ENCODE measurements at places on chromosomes 16 and 17.

DNA sequence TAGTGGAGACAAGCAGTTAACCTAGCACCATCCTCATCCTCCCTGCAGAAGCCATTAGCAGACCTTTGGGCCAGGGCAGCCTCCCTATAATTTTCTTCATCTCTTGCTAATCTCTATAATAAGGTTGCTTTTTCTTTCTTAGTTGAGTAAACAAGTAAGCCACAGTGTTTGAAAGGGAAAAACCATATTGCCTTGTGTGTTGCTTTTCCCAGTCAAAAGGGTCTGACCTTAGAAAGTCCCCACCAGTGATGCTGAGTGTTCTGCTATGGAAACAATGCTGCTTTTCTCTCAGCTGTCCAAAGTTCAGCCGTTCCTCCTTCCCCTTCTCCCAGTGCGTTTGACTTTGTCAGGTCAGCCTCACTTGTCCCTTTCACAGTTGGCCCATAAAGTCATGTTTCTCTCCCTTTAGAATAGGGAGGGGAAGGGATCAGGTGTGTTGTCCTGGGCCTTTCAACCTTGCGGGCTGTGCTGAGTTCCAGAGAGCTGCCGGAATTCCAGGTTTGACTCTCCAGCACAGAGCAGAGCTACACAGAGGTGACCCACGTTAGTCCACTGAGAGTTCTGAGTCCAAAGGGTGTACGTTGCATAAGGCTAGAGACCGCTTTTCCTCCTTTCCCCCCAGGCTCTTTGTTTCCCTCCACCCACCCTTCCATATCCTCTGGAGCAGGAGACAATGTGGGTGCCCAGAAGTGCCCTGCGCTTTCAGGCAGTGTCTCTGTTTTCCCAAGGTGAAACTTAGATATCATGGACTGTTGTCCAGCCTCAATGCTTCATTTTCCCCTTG lies 15.9 kb upstream of the CLEC18C start:
- no peak for DNase-seq

DNA sequence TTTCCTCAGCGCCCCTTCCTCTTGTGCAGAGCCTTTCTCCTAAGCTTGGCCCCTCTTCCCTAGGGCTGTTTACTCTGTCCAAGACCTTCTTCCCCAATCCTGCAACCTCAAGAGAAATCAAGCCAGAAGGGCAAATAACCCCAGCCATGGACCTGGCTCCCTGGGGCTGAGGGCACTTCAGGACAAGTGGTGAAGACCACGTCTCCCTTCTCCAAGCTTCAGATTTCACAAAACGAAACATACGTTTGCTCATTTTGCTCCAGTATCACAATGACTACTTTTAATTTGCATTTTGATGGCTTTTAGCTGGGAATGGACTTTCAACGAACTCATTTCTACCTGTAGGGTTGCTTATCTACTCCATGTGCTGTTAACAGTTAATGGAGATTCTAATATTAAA lies 139.8 kb upstream of the CACNG5 start:
- DNase-seq = no peak

- no peak for DNase-seq
Measured at GRCh38 chr17:18027280-18027679, 11.7 kb downstream of the ATPAF2 start.

DNA sequence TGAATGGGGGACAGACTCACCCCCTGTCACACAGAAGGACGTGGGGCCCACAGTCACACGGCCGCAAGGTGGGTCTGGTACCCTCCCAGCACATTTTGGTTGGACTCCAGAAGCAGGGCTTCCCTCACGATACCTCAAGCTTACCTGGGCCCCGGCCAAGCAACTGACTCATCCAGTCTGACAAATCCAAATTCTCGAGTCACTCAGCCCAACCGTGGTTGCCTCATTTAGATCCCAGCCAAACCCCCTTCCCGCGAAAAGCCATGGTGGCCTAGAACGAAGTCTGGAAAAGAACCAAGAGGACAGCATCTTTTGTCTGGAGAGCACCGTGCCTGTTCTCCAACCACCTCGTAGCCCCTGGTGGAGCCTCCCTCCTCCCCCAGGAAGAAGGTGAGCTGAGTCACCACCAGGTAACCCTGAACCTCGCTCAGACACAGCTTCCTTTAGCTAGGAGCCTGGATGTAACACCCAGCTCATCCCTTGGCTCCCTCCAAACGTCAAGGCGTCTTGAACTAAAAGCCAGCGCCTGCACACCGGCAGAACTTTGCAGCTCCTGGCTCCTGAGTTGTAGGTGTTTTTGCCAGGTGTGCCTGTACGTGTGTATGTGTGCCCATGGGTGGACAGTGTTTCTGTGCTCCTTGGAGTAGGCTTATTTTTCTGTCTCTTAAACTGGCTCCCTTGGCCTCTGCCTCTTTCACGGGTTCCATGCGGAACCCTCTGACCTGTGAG lies 78.9 kb downstream of the CMIP start:
- DNase-seq = no peak

DNA sequence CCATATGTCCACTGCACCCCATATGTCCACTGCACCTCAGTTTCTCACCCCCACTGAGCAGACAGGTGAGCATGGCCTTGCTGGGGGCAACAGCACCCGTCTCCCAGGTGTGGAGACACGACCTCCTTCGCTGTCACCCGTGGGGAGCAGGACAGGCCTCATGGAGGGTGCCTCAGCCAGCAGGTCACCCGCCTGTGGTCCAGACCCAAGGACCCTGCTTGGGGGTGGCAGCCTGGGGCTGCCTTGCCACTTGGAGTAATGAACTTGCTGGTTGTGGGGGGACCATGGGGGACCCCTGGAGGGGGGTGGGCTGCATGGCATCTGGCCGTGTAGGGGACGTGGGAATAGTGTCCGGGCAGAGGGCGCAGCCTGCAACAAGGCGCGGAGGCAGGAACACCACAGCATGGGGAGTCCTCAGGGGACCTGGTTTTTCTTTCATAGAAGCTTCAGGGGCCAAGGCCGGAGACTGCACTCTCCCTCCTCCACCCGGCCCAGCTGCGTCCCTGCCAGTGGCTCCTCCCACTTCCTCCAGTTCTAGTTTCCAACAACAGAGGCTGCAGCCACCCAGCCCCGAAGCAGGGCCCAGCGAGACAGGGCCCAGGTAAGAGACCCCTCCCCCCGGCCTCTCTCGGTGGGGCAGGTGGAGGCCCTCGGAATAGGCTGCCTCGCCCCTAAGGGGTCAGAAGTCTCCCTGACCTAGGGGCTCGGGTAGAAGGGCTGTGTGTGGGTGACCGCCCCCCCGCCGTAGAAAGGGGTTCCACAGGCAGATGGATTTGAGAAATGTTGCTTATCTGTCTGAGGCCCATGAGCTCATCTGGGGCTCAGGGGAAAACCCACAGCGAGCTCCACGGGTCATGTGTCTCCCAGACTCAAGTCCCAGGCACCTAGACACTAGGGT lies at the start of gene NHLRC4:
Gene NHLRC4, plus strand, starts transcription at position 531 of the 898 bp plus-strand sequence. CDS start 1,043 bp downstream, outside the sequence.
- DNase-seq = peak; percentile 47

DNA sequence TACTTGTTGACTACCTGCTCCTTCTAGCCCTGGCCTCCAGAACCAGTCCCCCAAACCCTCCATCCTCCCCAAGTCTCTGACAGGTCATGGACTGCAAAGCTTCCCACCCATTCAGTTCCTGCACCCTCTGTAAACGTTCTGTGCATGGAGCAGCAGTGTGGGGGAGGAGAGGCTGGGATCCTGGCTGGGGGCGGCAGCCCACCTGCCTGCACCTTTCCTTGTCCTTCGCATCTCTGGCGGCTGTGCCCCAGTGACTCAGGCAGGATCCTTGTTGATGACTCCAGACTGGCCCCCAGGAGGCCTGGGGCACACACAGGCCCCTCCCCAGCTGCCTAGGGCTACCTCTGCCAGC lies 1.6 kb upstream of the PKMYT1 start:
- no peak for DNase-seq

DNA sequence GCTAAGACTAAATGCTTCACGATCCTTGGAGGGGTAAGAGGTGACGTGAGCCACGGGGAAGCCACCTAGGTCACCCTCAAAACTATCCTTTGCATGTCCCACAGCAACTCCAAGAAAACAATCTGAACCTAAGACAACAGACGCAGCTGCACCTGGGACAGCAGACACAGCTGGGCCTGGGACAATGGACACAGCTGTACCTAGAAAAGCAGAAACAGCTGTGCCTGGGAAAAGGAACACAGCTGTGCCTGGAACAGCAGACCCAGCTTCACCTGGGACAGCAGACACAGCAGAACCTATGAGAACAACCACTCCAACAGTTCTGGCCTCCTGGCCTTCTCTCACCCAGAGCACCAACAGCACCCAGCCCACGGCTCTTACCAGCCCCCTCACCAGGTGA lies 11.7 kb upstream of the CD300LD start:
- no peak for DNase-seq

DNA sequence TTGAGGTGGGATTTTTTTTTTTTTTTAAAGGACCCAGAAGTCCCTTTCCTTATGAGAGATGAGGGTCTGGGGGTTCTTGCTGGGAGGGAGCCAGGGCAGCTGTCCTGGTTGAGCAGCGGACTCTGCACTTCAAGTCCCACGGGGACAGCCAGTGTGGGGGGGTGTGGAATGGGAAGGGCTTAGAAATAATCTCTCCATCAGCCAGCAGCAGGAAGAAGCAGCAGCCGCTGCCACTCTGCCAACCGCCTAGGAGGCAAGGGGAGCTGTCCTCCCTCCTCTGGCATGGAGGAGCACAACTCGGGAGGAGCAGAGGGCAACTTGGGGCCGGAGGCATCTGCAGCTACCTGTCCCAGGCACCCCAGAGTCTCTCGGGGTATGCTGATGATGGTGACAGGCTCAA lies at the start of gene KCNG4:
Gene KCNG4, minus strand, starts transcription at position 104 of the 400 bp plus-strand sequence. CDS start 2,527 bp downstream, outside the sequence.
- no peak for DNase-seq

DNA sequence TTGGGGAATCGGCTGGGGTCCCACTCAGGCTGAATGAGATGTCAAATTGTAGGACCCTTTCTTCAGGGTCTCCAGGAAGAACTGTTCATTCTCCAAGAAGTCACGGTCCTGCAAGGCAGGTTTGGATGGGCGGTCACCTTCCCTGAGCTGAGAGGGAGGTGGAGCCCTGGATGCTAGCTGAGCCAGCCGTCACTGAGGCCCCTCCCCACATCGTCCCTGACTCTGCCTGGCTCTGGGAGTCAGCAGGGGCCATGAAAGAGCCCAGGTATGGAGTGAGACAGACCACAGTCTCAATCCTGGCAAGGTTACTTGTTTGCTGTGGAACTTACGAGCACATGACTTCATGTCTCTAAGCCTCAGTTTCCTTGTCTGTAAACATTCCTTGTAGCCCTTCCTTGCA lies 6.0 kb upstream of the MRPL38 start:
- no peak for DNase-seq

- peak; percentile 46 for DNase-seq
Measured at GRCh38 chr16:21159281-21159951, 942 bp downstream of the LDAF1 start.

DNA sequence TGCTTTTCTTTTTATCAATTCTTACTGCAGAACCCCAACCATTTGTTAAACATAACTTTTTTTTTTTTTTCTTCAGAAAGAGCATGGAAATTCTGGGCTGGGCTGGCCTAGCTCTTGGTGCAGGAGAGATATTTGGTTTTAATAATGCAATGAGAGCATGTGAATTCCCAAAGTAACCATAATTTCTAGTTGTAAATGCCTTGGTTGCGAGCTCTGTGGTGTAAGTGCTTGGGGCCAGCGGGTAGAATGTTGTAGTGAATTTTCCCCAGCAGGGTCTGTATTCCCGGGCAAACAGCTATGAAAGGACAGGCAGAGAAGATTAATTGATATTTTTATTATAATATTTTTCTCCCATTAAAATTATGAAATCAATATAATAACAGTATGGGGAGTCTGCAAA lies 465.6 kb downstream of the HS3ST4 start:
- DNase-seq = no peak

GRCh38 chr17:77441130-77441920 lies 300.6 kb downstream of the SEC14L1 start:
- peak; percentile 75 for DNase-seq

DNA sequence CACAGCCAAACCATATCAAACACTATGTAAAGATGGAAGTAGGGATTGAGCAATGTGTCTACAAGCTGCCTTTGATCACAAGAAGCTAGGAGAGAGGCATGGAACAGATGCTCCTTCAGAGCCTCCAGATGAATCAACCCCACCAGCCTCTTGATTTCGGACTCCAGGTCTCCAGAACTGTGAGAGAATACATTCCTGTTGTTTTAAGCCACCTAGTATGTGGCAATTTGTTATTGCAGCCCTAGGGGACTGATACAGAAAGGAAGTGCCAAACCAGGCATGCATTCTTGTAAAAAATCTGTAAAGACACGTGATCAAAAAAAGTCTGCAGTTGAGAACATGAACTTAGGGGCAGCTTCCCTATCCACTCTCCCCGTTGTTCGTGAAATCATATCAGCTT lies 91.1 kb downstream of the C17orf67 start:
- no peak for DNase-seq

DNA sequence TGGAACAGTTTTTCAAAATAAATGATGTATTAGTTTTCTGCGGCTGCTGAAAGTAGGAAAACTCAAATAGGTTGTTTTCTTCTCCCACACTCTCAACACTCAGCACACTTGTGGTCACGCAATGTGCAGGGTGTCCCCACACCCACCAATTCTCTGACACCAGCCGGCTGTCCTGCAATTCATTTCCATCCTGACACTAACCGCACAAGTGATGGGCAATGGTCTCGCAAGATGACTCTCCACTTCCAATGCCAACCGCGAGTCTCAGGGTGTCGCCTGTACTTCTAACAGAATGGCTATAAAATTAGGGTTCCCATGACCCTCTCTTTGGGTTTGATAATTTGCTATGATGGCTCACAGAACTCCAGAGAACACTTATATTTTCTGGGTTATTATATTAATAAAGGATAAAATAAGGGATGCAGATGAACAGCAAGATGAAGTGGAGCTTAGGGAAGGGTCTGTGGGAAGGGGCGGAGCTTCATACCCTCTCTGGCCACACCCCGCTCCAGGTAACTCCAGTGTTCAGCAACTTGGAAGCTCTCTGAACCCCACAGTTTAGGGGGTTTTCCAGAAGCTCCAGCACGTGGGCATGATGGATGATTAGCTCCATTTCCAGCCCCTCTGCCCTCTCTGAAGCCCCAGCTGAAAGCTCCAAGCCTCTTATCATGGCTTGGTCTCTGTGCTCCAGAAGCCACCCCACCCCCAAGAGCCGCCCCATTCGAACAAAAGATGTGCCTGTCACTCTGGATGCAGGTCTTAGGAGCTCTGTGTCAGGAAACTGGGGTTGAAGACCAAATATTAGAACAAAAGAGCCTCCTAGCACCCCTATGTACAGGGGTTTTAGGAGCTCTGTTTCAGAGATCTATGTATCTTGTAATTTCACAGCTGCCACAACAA lies 19.8 kb downstream of the TAF1C start:
- DNase-seq = no peak
